ENCODE measurements at places on chromosomes 11 and 22.

DNA sequence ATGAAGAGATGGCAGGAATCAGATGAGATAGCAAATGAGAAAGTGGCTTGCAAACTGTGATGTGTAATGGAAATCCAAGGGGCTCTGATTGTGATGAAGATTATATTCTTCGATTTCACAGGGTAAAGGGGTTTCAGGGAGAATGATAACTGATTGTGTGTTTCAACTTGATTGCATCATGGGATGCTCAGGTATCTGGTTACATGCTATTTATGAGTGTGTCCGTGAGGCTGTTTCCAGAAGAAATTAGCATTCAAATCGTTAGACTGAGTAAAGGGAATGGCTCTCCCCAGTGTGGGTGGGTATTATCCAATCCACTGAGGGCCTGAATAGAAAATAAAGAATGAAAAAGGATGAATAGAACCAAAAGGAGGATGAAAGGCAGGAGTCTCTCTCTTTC is 278.7 kb upstream of the LARGE1 start:
- DNase-seq: no peak

DNA sequence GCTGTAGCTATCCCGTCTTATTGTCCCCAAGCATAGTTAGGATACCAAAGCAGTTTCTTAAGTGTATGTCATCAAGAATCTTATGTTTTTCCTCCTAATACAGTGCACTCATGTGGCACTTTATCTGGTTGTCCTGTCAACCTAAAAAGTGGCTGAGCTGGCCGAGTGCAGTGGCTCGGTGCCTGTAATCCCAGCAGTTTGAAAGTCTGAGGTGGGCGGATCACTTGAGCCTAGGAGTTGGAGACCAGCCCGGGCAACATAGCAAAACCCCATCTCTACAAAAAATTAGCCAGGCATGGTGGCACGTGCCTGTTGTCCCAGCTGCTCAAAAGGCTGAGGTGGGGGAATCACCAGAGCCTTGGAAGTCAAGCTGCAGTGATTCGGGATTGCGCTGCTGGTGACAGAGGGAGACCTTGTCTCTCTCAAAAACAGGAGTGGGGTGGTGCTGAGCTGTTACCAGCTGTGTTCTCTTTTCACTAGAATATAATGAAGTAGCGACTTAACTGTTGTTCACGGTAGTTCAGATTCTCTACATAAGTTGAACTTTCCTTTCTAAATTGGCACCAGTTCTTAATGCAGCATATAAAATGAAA is 48.1 kb downstream of the EP300 start:
- no peak for DNase-seq

DNA sequence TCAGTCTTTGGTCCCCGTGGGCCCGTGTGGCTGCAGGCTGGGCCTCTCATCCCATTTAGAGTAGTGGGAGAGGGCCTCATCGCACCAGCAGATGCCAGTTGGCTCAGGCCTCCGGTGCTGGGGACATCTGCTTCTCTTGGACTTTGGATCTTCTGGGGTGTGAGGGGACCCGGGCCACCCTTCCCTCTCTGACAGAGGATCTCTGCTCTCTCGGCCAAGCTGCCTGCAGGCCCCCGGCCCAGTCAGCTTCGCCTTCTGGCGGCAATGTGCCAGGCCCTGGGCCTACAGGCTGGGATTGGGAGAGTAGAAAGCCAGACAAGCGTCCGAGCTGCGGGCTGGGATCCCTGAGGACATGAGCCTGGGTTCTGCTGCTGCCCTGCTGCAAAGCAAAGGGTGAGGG is 15.0 kb upstream of the FGF3 start:
- no peak for DNase-seq

GRCh38 chr11:66494935-66495334 is 14.7 kb downstream of the DPP3 start:
- no peak for DNase-seq

DNA sequence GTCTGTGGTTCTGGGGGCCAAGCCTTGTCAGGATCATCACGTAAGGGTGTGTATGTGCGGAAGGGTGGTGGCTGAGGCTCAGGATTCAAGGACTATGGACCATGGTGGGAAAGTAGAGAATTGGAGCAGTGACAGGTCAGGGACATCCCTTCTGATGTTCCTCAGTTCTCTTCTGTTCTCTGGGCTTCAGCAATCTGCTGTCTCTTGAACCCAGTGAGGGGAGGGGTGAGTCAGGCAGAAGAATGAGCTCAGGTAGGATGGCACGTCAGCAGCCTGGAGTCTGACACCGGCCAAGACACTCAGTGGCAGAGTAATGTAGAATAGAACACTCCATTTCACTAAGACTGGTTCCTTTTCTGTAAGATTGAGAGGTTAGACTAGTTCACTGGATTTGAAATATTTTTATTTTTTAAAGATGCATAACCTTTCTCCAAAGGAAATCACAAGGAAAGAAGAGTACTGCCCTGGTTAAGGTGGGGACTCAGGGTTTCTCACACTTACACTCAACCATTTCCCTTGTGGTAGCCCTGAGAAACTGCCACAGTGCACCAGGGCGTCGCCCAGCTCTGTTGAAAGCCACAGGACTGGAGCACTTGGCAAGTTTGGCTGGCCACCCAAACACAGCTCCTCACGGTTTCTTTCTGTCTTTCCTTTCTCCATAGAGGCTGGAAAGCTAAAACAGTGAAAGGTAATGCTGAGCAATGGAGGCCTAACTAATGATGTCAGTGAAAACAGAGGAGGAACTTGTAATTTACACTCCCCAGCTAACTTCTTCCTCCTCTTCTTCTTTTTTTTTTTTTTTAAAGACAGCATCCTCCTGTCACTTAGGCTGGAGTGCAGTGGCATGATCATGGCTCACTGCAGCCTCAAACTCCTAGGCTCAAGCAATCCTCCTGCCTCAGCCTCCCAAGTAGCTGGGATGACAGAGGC is 23.1 kb upstream of the MICAL2 start:
- DNase-seq: peak; percentile 84

DNA sequence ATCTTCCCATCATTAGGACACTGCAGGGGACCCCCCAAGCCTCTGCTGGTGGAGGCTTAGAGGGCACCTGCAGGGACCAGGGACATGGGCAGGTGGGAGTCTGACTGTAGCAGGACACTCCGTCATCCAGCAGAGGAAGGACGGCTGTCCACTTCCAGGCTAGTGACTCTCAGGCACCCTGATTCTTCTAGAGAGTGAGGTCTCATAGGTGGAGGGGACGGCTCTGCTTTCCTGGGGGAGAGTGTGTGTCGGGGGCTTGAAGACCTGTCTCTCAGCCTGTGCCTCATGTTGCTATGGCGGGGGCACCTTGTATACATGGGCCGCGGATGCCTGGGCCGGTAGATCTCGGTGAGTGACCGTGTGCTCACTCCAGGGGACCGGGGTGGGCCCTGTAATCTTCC is 1116.6 kb downstream of the BRD1 start:
- no peak for DNase-seq

GRCh38 chr11:64252003-64252872 is 908 bp downstream of the PLCB3 start:
- peak; percentile 19 for DNase-seq

GRCh38 chr22:30574997-30575671 is 669 bp upstream of the GAL3ST1 start:
- DNase-seq: peak; percentile 48

DNA sequence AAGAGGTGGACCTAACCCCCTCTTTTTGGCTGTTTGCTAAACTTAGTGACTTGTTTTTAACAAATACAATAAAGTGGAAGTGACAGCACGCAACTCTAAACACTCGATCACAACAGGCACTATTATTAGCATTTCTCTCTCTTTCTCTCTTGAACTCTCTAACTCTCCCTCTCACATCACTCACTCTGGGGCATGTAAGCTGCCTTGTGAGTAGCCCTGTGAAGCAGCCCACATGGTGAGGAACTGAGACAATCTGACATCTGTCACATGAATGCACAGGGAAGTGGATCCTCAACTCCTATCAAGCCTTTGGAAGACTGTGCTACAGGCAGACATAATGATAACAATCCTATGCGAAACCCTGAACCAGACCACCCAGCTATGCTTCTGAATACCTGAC is 609.0 kb upstream of the CNTN5 start:
- DNase-seq: no peak

GRCh38 chr22:25802018-25802417 is 60.0 kb downstream of the MYO18B start:
- no peak for DNase-seq

Data from RCC 7860 (cell line).